NCI-H1092 (cell line): ENCODE measurements at places on chromosomes 13 and 19.

DNA sequence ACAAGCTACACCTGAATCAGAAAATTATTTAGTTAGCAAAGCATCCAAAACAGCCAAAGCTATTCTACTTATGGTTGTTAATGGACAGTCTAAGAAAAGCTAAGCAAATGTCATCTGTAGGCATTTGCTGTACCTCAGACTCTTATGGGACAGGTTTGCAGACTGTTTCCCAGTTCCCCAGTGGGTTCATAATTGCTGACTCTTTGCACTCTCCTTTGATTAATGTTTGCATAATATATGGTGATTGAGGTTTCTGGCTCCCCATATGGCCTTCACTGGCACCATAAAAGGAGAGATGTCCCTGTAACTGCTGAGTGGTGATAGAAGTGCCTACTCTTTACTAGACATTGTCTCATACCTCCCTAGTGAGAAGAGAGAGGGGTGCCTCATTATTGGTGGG lies 142.1 kb downstream of the GPC6 start:
- no peak for DNase-seq

DNA sequence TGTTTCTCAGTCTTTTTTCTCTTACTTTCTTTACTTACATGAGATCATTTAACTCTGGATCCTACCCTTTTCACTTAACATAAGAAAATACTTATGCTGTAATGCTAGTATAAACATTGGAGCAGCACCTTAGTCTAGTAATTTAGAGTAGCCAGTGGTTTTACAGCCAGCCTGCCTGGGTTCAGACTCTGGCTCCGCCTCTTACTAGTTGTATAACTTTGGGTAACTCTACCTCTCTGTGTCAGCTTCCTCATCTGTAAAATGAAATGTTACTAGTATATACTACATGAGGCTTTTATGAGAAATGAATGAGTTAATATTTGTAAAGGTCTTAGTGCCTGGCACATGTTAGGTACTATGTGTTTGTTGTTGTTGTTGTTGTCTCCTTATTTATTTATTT lies 5.6 kb downstream of the CDADC1 start:
- no peak for DNase-seq

GRCh38 chr13:43880214-43880855 lies 631 bp downstream of the LACC1 start:
- no peak for DNase-seq

- DNase-seq, result no peak
Measured at GRCh38 chr13:51601601-51602565, 17.6 kb downstream of the WDFY2 start.

DNA sequence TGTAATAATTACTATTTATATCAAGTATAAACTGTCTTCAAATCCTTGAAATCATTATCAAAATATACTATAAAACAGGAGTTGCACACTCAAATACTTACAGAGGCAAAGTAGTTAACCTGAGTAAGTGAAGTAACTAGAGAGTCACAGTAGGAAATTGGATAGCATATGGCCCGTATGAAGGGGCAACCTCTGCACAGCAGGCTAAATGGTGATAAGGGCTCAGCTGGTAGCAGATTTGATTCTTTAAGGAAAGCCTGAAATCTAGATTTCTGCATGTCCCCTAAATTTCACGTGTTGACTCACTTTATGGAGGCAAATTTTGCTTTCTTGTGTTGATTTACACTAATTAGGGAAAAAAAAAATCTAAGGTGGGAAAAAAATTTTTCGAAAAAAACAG lies 46.4 kb downstream of the STOML3 start:
- DNase-seq, result no peak

GRCh38 chr13:50107205-50107604 lies 92.0 kb downstream of the KCNRG start:
- DNase-seq, result no peak

GRCh38 chr19:3849092-3849491 lies 19.7 kb downstream of the ZFR2 start:
- no peak for DNase-seq

DNA sequence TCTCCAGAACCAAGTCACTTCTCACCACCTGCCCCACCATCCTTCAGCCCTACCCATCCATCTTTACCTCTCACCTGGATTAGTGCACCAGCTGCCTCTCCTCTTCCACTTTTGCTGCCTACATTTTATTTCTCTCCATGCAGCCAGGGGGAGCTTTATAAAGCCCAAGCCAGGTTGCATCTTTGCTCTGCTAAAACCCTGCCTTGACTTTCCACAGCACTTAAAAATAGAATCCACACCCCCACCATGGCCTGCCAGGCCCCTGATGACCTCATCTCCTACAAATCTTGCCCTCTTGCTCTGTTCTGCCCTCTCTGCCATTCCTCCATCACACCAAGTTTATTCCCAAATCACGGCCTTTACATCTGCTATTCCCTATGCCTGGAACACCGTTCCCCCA lies 1.8 kb downstream of the HOOK2 start:
- no peak for DNase-seq

DNA sequence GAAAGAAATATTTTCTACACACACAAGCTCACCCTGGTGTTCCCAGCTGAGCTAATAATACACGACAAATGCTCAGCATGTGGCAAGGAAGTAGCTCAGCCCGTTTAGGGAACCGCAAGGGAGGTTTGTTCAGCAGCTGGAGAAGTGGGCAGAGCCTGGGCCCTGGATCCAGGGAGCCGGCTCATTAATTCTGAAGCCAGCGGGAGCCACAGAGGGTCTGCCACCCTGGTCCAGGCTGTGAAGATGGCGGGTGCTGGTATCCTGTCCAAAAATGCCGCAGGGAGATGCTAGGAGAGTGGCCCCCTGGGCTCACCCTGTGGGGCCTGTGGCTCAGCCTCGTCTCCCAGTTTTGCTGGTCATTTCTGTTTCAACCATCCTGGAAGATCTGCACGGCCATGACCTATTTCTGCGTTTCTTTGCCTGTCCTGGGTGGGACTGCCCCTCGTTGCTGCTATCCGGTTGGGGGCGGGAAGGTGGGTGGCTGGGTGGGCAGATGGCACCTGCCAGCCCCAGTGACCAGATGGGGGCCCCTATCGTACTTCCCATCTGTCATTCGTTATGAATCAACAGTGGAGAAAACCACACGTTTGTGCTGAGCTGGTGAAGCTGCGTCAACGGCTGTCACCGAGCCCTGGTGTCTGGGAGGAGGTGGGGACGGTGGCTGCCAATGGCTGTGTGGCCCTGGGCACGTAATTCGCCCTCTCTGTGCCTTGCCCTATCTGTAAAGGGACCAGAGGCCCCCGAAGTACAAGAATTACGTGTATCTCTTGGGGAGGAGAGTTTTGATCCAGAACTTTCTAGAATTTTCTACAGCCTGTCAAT lies 2.7 kb upstream of the GNA15 start:
- peak; percentile 57 for DNase-seq

DNA sequence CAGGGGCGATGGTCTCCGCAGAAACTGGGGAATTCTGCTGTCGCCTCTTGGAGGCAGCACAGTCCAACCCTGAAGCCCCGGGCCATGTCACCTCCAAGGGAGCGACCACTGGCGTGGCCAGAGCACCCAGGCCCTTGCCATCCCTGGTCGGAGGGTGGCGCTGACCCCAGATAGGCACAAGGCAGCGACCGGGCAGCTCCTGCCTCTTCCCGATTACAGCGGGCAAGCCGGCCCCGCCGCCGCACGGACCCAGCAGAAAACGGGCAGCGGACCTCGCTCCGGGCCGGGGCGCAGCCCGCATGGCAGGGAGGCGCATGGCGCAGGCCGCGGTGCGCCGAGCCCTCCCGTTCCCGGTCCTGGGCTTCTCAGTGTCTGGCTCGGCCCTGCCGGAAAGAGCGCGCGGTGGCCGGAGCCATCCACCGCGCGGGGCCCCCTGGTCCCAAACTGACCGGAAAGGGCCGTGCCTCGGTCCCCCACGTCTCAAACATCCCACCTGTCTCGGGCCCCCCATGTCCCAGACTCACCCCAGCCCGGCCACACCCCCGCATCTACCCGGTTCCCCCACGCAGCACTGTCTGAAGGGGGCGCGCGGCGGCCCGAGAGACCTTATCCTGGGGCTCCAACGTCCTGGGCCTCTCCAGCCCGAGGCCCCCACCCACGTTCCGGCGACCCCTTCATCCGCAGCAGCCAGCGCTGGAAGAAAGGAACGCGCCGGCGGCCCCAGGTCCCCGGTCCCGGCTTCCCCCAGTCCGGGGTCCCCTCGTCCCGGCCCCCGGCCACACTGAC lies 727 bp downstream of the CERS1 start:
- no peak for DNase-seq

DNA sequence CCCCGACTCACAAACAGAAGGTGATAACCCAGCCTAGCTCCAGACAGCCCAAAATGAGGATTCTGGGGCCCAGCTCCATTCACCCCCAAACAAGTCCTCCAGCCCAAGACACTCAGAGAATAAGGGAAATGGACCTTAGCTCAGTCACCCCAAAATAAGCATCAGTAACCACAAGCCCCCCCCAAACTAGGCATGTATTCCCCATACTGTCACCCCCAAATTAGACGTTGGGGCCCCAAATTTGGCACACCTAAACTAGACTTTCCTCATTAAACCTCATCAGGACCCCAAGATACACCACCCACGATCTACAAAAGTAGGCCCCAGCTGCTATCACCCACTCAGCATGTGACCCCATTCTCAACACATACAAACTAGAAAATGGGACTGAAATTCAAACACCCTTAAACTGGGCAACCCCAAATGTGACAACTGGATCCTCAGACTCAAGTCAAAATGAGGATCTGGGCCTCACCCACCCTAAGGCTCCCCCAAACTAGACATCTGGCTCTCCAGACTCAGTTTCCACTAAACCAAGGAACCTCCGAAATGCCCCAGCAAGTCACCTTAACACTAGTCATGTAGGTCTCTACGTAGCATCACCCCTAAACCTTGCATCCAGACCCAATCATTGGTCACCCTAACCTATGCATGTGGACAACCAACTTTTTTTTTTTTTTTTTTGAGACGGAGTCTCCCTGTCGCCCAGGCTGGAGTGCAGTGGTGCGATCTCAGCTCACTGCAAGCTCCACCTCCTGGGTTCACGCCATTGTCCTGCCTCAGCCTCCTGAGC lies 13.4 kb upstream of the ERFL start:
- no peak for DNase-seq

DNA sequence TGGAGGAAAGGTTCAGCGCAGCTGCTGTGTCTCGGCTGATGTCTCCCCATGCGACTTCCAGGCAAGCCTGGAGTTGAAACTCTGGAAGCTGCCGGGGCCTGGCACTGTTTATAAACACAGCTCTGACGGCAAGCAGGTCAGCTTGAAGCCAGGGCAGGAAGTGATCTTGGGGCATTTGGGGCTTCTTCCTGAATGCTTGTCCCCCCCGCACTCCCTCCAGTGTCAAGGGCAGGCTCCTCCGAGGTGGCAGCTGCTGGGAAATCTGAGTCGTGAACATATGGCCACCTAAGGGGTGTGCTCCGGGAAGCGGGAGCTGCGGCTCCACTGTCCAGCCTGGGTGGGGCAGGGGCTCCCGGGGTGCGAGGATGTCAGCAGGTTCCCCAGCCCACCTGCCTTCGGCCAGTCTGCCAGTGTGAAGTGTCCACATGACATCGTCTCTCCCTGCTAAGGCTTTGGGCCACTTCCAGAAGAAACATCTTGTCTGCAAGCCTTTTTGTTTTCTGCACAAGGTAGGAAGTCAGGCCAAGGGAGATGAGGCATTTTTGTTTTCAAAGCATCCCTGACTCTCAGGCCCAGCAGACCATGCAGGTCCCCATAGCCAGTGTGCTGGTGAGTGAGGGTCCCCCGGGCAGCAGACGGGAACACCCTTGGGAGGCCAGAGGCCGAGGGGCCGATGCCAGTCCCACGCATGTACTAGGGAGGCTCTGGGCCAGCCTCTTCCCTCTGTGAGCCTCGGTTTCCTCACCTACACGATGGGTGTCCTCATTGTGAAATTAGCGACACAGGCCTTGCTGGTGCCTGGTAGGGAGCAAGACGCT lies 2.7 kb downstream of the PIAS4 start:
- DNase-seq, result no peak

GRCh38 chr19:39941615-39942365 lies 7.4 kb upstream of the FCGBP start:
- no peak for DNase-seq

DNA sequence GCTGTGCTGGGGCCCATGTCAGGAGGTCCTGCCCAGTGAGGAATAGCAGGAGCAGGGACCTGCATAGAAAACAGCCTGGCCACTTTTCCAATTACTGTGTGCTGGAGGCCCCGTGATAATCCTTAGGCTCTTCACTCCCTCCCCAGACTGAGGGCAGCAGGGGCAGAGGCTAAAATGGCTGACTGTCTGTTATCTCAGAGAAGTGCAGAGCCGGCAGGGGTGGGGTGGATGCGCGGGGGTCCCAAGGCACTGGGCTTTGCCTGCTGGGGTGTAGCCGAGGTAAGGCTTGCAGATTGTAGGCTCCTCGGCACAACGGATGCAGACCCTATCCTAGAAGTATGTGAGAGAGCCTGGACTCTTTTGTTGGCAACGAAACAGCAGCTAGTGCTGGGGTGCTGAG lies 1064.1 kb downstream of the OLFM4 start:
- DNase-seq, result no peak

GRCh38 chr13:33172400-33172799 lies 113.2 kb downstream of the STARD13 start:
- DNase-seq, result no peak

DNA sequence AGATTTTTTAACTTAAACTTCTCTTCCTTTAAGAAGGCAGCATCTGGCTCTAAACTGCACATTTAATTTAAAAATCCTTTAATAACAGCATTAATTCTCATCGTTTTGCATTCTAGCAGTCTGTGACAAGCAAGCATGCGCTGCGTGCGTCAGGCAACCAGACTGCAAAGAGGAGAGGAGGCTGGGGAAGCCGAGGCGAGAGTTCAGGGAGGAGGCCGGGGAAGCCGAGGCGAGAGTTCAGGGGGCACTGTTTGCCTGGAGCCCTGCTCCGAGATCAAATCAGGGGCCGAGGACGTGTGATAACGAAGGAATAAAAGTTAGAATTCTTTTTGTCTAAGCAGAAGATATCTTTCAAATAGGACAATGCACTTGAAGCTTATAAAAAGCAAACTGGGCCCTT lies 435.7 kb downstream of the EFNB2 start:
- DNase-seq, result no peak

DNA sequence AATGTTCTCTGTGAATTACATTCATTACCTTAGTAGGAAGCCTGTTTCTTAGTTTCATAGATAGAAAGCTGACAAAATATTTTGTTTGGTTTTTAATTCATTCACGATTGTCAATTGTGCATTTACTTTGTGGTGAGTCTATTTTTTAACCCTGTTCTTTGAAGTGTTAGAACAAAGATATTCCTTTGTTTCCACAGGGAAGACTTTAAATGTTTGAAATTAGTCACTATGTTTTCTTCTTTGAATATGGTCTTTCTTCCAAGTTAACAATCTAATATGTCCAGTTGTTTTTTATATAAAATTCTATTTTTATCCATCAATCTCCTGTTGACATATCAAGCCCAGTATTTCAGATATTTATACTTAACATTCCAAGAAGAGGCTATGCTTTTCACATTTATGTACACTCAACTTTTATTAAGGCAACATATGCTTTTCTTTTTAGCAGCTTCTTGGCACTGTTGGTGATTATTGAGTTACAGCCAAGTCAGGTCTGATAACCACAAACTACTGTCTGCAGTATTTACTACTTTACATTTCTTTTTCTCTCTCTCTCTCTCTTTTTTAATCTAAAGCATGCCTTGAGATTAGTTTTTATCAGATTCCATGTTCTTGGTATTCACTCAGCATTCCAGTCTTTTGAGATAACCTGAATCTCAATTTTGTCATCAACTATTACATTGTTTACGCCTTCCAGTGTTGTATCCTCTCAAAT lies 812.8 kb upstream of the SLC10A2 start:
- no peak for DNase-seq

GRCh38 chr13:110517505-110518225 lies 43.9 kb downstream of the RAB20 start:
- DNase-seq, result no peak
